ENCODE measurements at places on chromosomes 2 and 18.

DNA sequence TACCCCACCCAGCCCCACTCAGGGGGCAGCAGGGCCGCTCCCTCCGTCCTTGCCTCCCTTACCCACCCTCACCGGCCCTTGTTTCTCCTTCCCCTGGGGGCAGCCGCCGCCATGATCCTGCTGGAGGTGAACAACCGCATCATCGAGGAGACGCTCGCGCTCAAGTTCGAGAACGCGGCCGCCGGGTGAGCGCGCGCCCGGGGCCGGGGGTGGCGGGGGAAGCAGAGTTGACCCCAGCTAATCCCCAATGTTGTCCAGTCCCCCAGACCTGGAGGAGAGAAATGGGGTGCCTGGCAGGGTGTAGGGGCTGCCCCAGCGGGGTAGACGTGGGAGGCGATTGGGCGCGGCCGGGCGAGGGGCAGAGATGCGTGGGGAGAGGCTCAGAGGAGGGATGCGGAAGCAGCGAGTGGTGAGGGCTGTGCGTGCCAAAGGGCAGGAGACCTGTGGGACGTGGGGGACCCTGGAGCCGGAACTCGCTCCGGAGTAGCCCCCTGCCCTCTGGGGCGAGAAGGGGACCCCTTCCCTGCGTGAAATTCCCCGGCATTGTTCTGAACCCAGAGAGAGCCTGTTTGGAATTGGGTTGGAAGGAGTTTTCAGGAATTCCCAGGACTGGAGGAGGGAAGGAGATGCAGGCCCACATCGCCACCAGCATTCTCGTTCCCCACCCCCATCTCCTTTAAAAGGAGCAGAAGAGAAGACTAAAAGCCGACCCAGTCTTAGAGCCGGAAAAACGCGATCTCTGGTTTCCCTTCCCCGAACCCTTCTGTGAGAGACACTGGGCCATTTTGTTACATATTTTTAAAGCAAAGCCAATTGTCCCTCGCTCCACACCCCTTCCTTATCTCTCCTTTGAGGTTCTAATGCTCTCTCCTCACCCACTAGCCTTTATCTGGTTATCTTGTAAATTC is 625 bp downstream of the ARPC2 start:
- DNase-seq, result peak; percentile 49

DNA sequence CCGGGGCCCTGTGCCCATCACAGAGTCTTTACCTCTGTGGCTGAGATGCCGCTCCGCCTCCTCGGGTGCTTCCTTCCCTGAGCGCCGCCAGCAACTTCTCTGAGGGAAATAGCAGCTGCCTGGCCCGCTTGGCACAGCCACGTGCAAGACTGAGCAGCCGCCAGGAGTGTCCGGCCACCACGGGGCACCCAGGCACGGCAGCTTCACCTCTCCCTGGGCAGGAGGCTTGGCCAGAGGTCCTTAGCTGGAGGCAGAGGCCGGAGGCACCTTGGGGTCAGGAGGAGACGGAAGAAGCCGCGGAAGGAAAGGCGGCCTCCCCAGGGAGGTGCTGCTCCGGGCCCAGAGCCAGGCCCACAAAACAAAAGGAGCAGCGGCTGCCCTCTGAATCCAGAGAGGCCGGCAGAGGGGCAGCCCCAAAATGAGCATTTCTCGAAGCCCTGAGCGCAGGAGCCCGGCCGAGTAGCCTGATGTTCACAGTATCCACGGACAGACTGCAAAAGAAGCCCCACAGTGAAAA is 6.0 kb upstream of the LIMS2 start:
- no peak for DNase-seq

GRCh38 chr2:182301093-182301492 is 125.7 kb downstream of the PDE1A start:
- no peak for DNase-seq

DNA sequence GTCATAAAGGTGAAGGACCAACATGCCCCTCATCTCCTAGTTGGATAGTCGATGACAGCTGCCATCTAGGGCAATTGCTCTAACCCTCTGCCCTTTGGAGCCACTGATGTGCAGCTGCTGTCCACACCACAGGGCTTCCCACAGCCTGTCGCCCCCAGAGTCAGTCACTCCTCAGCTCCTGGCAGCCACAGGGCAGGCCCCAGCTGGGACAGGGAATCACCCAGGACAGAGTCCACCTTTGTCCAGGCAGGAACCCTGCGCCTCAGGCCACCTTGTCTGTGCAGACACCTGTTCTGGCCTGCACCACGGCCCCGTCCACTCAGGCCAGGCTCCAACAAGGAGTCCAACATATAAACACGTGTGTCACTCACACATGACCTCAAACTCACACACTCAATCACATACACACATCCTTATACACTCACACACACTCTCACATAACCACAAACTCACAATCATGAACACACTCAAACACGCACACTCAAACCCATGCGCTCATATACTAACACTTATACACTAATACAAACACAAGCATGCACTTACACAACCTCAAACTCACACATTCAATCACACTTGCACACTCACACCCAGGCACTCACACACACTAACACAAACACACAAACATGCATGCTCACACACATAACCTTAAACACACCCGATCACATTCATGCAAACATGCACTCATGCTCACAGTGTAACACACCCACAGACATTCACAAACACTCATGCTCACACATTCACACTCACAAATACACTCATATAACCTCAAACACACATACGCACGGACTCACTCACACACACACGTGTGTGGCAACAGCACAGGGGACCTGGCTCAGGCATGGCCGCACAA is 29.7 kb downstream of the HDAC4 start:
- no peak for DNase-seq

- no peak for DNase-seq
Measured at GRCh38 chr2:175806125-175806490, 196.0 kb downstream of the LNPK start.

DNA sequence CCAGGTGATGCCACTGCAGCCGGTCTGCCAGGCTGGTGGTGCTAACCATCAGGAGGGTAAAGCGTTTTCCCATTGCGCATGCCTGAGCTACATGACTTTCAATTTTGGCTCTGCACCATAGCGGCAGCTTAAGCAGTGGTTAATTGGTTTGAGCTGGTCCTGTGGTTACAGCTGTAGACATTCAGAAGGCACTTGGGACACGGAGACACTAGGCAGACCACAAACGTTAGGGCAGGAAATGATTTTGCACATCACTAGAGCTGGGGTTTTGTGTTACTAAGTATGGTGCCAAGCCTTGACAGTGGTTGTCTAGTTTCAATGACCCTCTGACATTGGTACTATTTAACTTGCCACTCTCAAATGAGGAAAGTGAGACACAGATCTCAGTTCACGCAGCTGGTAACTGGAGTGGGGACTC is 28.9 kb upstream of the CNOT11 start:
- no peak for DNase-seq

DNA sequence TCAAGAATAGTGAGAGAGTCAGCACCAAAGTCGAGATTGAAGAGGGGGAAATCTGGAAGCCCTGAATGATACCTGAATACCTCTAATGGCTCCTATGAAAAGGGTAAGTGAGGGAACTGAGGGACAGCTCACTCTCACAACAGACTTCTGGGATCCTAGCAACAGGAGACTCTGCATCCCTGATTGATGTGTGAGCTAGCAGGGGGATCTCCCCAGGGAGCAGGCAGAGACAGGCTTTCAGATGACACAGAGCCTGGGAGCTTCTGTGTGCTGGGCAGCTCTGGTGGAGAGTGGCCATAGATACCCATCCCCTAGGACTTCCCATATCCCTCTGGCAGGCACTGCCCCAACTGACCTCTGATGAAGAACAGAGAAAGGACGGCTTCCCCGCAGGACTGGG is 206.2 kb downstream of the EXOC6B start:
- no peak for DNase-seq

GRCh38 chr18:72233106-72233505 is 311.0 kb downstream of the CBLN2 start:
- no peak for DNase-seq

DNA sequence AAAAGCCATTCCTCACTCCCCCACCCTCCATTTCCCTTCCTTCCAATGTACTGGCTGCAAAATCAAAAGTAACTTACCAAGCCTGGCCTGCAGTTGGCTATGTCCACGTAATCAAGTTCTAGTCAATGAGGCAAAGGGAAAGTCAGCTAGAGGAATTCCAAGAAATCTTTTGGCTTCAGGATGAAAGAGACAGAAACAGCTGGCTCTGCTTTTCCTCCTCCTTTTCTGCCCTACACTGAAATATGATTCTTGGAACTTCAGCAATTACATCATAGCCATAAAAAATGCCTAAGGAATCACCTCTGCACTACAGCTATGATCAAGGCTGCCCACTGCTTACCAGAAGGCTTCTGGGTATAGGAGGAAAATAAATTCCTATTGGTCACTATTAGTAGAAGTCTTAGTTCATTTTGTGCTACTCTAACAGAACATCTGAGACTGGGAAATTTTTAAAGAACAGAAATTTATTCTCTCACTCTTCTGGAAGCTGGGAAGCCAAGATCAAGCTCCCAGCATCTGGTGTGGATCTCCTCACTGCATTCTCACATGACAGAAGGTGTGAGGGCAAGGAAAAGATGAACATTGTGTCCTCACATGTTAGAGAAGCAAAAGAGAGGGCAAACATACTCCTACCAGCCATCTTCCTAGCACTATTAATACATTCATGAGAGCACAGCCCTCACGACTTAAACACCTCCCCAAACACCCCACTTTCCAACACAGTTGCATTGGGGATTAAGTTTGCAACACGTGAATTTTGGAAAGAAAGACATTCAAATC is 219.9 kb downstream of the TMX3 start:
- DNase-seq, result no peak

GRCh38 chr2:164622338-164623106 is 1.2 kb upstream of the GRB14 start:
- no peak for DNase-seq

- no peak for DNase-seq
Measured at GRCh38 chr2:159013103-159013502, 44.7 kb downstream of the TANC1 start.

DNA sequence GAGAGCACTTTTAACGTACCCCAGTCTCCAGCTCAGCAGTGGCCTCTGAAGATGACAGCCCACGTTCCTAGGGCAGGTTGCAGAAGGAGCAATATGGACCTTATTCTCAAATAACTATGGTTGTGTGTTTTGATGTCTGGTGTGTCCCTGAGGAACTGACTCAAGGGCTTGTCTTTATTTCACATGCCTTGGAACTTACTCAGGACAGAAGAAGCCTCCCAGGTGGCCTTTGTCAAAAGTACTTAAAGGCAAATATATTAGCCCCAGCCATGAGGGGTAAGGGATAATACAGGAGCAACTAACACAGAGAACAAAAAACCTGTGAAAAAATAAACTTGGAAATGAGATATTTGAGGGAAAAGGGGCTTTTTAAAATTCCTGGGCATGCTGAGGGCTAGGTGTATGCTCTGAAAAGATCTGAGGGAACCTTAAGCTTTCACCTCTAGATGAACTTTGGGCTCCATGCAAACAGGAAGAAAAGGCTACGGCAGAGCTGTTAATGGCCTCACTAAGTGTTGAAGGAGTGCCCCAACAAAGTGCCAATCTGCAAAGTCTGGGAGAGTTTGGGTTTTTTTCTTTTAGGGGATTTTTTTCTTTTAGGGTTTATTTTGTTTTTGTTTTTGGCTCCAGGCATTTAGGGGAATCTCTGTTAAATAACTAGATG is 40.3 kb downstream of the SRBD1 start:
- DNase-seq, result no peak

GRCh38 chr2:157244691-157245090 is 12.8 kb upstream of the GALNT5 start:
- DNase-seq, result no peak

GRCh38 chr2:115011721-115012120 is 569.3 kb downstream of the DPP10 start:
- no peak for DNase-seq

GRCh38 chr2:134277223-134277622 is 23.4 kb downstream of the MGAT5 start:
- no peak for DNase-seq

GRCh38 chr2:157760949-157761348 is 115.2 kb downstream of the ACVR1 start:
- no peak for DNase-seq

GRCh38 chr2:67032076-67032475 is 365.1 kb upstream of the ETAA1 start:
- DNase-seq, result no peak

DNA sequence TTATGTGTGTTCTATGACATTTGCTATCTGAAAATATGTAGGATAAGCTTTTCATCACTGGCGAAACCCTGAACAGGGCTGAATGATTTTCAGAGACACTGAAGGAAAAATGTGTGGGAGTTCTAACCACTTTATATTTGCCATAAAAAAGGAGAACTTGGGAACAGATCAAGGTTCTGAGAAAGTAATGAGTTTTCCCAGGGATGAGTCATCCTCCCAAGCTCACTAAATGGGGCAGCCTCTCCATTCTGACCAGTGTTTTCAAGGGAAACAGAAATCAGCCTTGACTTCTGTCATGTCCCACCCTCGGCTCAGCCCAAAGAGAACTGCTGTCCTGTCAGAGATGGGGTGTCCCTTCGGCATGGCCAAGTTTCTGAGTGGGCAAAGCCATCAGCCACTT is 2109.8 kb upstream of the CELF4 start:
- DNase-seq, result no peak

GRCh38 chr18:76264876-76265250 is 230.2 kb downstream of the ZNF516 start:
- no peak for DNase-seq

- DNase-seq, result no peak
Measured at GRCh38 chr2:102181376-102181775, 5.4 kb upstream of the IL1RL2 start.

DNA sequence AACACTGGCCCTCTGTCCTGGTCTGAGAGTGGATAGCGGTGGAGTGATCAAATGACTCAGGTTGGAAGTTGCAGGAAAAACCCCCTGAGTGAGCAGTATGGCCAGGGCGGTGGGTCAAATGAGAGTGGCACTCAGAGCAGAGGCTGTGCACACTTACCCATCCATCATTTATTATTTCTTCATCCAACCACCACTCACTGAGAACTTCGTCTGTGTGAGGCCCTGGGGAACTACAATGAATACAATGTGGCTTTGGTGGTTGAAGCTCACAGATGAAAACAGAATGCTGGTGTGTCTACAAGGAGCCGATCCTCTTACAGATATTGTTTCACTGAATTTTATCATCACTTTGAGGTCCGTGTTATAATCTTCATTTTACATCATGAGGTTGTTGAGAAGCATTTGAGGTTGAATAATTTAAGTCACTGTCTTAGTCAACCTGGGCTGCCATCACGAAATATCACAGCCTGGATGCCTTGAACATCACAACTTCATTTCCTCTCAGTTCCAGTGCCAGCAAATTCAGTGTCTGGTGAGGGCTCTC is 73.4 kb upstream of the ID2 start:
- no peak for DNase-seq

DNA sequence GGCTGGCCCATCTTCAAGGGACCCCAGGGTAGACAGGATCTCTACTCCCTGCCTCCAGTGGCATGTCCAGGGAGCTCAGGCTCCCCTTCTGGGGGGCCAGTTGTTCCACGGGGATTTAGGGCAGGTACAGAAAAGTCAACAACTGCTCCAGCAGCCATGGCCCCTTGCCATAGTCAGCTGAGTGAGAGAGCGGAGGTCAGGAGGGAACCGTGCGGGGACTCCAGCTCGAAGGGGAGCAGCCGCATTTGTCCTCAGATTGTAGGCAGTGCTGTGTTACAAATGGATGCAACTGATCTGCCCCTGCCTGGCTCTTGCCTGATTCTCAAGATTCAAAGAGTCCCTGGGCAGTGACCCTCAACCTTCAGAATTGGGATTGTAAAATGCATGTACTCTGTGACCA is 49.9 kb downstream of the ITGB1BP1 start:
- no peak for DNase-seq

- DNase-seq, result no peak
Measured at GRCh38 chr2:46719487-46719886, 196.1 kb downstream of the MCFD2 start.

GRCh38 chr2:239930378-239930777 is 94.8 kb downstream of the NDUFA10 start:
- peak; percentile 8 for DNase-seq

All from head of caudate nucleus (tissue), 42 donors.